DMS53 (cell line): ENCODE measurements at places on chromosomes 13 and 19.

- DNase-seq, result peak; percentile 72
Measured at GRCh38 chr19:11373885-11374432, 507 bp upstream of the SWSAP1 start.

GRCh38 chr19:5355076-5355475, 14.5 kb upstream of the PTPRS start:
- DNase-seq, result no peak

- peak; percentile 85 for DNase-seq
Measured at GRCh38 chr19:45632468-45633196, 6.6 kb downstream of the EML2 start.

GRCh38 chr19:40234429-40235237, 8.1 kb upstream of the CCNP start:
- no peak for DNase-seq

GRCh38 chr19:7470540-7471305, 18.1 kb downstream of the PEX11G start:
- DNase-seq, result no peak

DNA sequence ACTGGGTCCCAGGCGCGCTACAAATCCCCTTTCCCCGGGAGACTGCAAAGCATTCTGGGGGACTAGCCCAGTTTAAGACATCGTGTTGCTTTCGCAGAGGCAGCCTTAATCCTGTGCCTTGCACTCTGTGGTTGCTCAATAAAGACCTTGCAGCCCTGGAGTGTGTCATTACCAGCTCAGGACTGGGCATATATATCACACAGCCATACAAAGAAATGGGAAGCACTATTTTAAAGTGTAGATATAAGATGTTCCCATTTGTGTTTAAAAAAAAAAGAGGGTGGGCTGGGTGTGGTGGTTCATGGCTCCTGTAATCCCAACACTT, 11.1 kb downstream of the NAPA start:
- no peak for DNase-seq

- DNase-seq, result no peak
Measured at GRCh38 chr19:2042485-2043250, 8.4 kb downstream of the MKNK2 start.

DNA sequence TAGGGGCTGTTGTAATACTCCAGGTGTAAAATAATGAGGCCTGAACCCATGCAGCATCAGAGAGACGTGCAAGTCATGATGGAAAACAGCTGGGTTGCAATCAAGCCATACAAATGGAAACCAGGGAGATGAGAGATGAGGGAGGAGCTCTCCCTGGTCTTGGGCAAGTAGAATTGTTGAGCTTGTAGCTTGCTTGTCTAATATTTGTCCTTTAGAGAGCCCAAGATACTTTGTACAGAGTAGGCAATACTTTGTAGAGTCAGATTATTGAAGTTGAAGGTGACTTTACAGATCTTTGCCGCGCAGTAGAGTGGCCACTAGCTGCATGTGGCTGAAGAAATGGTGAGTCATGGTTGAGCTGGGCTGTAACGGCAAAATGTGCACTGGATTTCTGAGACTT, 8.3 kb downstream of the ATP8A2 start:
- DNase-seq, result no peak

- no peak for DNase-seq
Measured at GRCh38 chr13:39820606-39821005, 165.1 kb downstream of the COG6 start.

GRCh38 chr13:28533125-28533436, 38.2 kb upstream of the FLT1 start:
- peak; percentile 46 for DNase-seq

- DNase-seq, result no peak
Measured at GRCh38 chr13:67048821-67049150, 181.3 kb downstream of the PCDH9 start.

GRCh38 chr13:30870916-30871587, 35.0 kb upstream of the MEDAG start:
- no peak for DNase-seq

- no peak for DNase-seq
Measured at GRCh38 chr13:99323488-99323887, 16.3 kb upstream of the GPR183 start.

- DNase-seq, result no peak
Measured at GRCh38 chr19:7638802-7639465, 2.0 kb downstream of the STXBP2 start.

- no peak for DNase-seq
Measured at GRCh38 chr19:41930322-41930722, 2.1 kb upstream of the ERFL start.

DNA sequence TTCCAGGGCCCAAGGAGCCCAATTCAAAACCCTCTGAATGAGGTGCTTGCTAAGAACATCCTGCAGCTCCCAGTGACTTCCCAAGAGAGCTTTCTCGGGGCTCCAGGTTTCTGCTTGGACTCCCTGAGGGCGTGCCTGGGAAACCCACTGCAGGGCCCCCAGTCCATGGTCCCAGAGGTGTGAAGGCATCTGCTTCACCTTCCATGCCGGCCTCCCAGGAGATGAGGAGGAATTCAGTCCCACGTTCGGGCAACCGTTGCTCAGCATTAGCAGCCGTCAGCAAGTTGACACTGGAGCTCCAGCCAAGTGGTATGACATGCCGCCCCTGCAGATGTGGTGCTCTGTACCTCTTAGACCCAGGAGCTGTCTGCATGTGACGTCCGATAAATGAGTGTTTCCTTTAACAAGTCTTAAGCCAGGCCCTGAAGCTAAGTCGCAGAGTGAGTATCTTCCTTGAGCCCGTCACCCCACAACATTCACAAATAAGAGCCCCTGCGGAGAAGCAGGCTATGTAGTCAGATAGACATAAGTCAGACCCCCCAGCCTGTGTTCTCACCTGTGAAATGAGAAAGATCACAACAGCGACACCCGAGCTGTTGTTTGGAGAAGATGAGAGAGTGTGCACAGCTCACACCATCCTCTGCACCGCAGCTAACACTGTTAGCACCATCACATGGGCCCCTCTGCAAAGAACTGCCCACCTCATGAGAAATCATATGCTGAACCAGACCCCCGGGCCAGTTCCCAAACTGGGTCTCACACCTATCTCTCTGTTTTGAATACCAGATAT, 150.3 kb downstream of the KATNAL1 start:
- no peak for DNase-seq

GRCh38 chr19:42291435-42291810, 10.5 kb upstream of the PRR19 start:
- DNase-seq, result no peak

DNA sequence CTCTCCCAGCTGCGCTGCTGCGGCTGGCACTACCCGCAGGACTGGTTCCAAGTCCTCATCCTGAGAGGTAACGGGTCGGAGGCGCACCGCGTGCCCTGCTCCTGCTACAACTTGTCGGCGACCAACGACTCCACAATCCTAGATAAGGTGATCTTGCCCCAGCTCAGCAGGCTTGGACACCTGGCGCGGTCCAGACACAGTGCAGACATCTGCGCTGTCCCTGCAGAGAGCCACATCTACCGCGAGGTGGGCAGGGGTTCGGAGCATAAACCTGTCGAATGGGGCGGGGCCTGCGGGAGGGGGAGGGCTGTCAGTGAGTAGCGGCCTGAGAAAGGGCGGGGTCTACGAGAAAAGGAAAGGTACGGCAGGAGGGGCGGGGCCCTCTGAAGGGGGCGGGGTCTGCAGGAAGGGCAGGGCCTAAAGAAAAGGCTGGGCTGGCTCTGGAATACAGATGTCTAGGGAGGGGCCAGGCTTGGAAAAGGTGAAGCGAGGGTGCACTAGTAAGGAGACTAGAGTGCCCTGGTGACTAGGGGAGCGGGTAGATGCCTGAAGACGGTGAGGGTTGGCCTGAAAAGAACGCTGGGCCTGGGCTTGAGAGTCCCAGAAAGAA, 3.6 kb downstream of the CD37 start:
- DNase-seq, result peak; percentile 85

- DNase-seq, result no peak
Measured at GRCh38 chr13:99626461-99627082, 125.3 kb downstream of the TM9SF2 start.

GRCh38 chr19:51258165-51259160, 7.6 kb downstream of the SIGLECL1 start:
- DNase-seq, result no peak

DNA sequence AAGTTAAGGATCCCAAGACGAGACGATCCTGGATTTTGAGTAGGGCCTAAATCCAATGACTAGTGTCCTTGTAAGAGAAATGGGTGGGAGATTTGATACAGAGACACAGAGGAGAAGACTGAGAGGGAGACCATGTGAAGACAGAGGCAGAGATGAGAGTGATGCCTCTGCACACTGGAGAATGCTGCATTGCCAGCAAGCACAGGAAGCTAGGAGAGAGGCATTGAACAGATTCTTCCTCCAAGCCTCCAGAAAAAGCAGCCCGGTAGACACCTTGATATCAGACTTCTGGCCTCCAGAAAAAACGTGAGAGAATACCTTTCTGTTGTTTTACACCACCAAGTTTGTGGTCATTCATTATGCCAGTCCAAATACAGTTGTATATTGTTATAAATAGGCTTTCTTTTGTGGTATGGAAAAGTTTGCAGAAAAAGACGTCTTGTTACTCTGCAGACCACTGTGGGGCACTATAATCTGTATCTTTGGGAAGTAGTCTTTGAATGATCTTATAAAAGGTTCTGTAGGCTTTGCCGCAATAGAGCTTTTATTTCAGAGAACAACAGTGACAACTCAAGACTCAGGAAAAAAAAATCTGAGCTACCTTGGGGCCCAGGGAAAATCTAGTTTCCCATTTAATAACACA, 17.9 kb upstream of the RFC3 start:
- DNase-seq, result peak; percentile 32
